ENCODE measurements at places on chromosomes 16 and 17.

GRCh38 chr17:81470944-81471817 is 41.4 kb downstream of the ACTG1 start:
- no peak for DNase-seq

GRCh38 chr17:65533852-65534457 is 27.5 kb downstream of the AXIN2 start:
- DNase-seq, result no peak

GRCh38 chr16:86387468-86388440 is 122.6 kb upstream of the FOXF1 start:
- no peak for DNase-seq

GRCh38 chr16:8641671-8642070 is 20.2 kb downstream of the METTL22 start:
- no peak for DNase-seq

GRCh38 chr17:82613283-82614094 is 34.8 kb downstream of the WDR45B start:
- no peak for DNase-seq

- DNase-seq, result no peak
Observed at GRCh38 chr16:14013571-14014283, 57.4 kb upstream of the MRTFB start.

- DNase-seq, result no peak
Observed at GRCh38 chr17:14150619-14151018, 81.3 kb downstream of the COX10 start.

DNA sequence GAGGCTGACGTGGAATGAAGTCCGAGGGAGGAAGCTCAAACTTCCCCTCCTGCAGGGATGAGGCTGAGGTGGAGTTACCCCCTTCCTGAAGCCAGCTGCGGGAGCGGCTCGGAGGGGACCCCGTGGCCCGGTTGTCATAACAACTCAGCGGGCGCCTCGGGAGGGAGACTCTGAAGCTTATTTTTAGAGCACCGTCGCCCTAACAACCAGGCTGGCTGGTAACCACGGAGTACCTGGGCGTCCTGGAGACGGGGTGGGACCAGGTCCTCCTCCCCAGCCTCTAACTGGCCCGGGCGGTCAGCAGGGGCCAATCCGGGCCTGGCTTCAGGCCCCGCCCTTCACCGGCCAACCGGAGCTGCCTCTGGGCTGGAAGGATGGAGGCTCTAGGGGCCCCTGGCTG is 27.7 kb downstream of the NECAB2 start:
- no peak for DNase-seq

DNA sequence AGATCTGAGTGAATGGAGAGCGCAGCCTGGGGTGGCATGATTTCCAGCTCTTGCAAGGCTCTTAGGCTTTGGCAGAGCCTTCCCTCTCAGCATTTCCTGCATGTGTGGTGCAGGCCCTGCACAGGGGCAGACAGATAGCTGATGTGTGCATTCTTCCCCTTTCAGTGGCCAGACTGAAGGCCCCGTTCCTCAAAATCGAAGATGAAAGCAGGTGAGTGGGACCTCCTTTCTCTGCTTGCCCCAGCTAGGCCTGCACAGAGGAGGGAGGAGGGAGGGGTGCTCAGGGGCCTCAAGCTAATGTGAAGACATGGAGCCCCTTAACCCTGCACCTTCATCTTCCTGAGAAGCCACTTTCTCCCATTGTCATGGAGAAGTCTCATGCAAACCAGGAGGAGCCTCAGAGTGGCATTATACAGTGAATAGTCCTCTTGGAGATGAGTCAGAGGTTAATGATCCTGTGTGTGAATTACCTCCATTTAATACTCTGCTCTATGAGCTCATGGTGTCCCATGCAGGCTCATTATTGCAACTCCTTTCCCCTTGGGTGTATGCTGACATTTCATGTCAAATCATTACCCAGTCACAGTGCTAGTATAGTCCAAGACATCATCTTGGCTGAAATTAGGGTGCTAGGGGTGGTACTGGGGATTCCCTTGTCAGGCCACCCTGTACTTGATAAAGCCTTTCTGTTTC is 20.4 kb upstream of the ADAM11 start:
- DNase-seq, result no peak

GRCh38 chr16:2178321-2179106 is 17.9 kb downstream of the CASKIN1 start:
- DNase-seq, result peak; percentile 47

GRCh38 chr16:50334106-50334975 is 34.4 kb downstream of the BRD7 start:
- DNase-seq, result no peak

DNA sequence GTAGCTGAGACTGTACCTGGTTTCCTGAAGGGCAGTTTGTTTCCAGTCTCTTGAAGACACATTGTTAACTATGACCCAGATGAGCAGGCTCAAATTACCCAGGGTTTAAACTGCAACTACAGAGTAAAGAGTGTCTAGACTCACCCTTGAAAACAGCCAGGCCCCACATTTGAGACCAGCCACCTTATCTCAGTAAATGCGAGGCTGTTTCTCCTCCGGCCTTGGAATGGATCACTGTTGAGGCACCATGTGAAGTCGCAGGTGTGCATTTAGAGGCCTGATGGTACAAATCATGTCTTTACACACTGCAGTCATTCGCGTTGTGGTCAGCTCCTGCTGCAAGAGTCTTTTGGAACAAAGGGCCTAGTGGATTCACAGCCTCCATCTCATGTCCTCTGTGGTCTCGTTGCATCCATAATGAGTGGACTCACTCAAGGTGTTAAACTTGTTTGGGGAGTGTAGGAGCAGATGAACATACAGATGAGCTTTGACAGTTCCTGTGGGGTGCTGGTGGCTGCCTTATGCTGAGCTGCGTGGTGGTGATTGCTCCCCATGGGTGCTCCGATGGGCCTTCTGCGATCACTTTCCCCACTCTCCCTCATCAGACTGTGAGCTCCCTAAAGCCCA is 18.5 kb upstream of the N4BP1 start:
- DNase-seq, result no peak

DNA sequence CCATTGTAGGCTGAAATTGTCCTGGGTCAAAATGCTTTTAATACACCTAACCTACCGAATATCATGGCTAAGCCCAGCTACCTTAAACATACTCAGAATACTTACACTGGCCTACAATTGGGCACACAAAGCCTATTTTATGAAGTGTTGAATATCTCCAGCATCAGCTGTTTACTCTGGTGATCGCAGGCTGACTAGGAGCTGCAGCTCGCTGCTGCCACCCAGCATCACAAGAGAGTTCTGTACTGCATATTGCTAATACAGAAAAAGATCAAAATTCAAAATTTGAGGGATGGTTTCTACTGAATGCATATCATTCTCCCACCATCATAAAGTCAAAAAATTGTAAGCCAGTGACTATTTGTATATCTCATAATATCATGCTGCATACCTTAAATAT is 55.3 kb downstream of the ULK2 start:
- DNase-seq, result no peak

- no peak for DNase-seq
Observed at GRCh38 chr17:82703036-82703745, 4.7 kb upstream of the RAB40B start.

DNA sequence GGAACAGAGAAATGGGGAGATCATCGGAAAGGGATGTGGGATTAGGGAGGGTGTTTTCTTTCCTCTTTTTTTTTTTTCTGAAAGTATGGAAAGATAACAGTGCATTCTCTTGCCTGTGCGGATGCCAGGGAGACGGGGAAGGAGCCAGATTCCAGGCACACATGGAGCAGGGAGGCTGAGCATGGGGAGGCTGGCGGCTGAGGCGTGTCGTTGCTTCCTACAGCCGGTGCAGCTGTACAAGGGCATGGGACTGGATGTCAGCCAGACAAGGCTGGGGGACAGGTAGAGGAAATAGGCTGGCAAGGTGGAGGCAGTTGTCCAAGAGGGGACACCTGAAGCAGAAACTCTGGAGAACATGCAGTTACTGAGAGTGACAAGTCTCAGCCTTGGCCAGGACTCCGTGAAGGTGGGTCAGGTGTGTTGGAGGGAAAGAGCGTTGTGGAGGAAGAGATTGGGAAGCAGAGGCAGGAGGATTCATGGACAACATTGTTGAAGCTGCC is 16.6 kb upstream of the ADORA2B start:
- no peak for DNase-seq

- DNase-seq, result no peak
Observed at GRCh38 chr17:50076591-50077235, 18.4 kb upstream of the PDK2 start.

GRCh38 chr17:79219208-79219935 is 144.7 kb downstream of the ENGASE start:
- DNase-seq, result no peak

GRCh38 chr17:47618410-47618809 is 31.3 kb upstream of the KPNB1 start:
- DNase-seq, result no peak

- DNase-seq, result no peak
Observed at GRCh38 chr17:2262135-2262587, 41.4 kb downstream of the SMG6 start.

GRCh38 chr17:79581324-79581932 is 29.4 kb downstream of the RBFOX3 start:
- DNase-seq, result no peak

DNA sequence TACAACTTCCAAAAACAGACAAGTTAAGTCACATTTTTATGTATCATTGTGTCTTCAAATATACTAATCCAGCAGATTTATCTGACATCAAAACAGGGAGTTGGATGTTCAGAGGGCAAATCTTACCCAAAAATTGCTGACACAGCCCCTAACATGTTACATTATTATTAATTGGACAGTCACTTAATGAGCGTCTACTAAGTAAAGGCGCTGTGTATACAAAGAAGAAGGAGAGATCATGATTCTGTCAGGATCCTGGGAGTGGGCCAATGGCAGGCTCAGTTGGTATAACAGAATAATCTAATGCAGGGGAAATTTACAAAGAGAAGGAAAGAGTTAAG is 18.4 kb upstream of the CD300E start:
- DNase-seq, result no peak

- no peak for DNase-seq
Observed at GRCh38 chr16:76389126-76389525, 111.9 kb downstream of the CNTNAP4 start.

DNA sequence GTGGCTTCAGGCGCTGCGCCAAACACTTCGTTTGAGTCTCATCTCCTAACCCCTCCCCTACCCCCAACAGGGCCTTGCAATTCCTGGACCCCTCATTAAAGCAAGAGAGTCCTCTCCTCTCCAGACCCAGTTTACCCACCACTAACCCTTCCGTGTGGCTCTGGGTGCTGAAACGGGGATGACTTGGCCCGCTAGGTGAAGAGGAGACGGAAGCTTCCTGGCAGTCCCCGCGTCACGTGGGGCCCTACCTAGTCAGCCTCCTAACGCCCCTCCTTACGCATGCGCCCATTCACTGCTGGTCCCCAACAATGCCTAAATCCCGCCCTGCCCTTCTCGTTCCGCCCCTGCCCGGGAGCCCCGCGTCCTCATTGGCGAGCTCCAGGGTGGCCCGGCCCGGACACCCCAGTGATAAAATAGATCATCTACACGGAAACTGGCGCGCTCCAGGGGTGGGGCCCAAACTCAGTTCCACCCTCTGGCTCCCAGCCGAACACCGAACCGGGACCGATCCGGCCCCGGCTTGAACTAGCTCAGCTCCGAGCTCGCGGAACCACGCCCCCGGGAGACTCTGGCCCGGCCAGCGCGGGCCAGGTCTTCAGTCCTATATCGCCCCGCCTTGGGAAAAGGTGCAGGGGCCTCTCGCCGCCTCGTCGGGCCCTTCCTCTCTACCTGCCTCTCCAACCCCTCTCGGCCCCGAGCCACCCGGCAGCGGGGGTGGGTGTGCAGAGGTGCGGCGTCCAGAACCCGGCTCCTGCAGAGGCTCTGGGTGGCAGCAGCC is at the start of gene SLC16A13:
Gene SLC16A13, plus strand, starts transcription at position 425 of the 778 bp plus-strand sequence. CDS start 368 bp downstream, outside the sequence.
- peak; percentile 99 for DNase-seq

DNA sequence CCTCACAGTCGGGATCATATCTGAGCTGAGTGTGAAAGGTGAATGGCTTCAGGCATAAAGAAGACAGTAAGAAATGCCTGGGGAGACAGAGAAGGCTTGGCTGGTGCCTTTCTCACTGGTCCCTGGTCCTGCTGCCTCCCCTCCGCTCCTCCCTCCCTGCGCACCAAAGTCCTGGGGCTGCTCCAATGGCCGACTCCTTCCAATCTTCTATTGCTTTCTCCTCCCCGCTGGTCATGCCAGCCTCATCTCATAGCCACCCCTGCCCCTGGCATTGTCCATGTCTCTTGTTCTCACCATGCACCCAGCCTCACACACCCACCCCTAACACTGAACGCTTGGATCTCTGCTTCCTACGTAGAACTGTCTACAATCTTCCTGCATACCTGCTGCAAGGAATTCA is 18.0 kb downstream of the TLE7 start:
- DNase-seq, result no peak
